Amniotic stem cell (primary cell): ENCODE measurements at places on chromosomes 2 and 18.

GRCh38 chr18:29629493-29630036 lies 1413.0 kb downstream of the DSC3 start:
- no peak for DNase-seq

DNA sequence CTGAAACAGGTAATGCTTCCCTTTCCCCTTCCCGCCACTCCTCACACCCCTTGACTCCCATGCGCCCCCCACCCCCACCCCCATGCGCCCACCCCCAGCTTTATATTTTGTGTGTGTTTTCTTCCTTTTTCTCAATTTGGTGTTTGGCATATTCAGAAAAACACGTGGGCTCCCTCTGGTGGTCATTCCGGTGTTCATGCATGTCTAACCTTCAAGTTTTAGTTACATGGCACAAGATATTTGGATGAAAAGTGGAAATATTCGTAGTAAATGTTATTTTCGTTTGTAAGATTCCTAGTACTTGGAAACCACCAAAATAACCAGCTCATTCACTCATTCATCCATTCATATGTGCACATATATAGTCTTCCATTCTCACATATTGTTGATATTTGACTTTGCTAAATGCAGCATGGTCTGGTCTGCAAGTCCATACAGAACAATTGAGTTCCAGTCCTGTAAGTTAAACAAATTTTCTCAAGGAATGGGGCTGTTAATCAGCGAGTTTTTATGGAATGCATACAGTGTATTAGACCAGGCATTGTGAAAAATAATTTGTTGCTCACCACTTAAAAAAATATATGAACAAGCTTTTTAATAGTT lies 143.6 kb upstream of the MAP3K20 start:
- DNase-seq = peak; percentile 52

DNA sequence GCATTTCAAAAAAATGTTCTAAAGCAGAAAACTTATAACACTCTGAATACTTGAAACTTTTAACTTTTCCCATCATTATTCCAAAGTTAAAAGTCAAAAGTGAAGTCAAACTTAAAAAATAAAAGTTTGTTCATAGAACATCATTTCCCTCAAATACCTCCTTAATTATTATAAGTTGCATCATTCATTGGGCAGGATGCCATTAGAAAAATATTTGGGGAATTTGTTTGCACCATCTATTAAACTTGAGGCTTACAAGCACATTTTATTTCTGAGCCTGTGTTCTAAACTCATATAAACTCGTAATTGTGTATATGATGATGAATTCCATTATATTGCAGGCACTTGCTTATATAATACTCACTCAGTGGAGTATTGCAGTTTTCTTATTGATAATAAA lies 588.0 kb upstream of the NRXN1 start:
- no peak for DNase-seq

DNA sequence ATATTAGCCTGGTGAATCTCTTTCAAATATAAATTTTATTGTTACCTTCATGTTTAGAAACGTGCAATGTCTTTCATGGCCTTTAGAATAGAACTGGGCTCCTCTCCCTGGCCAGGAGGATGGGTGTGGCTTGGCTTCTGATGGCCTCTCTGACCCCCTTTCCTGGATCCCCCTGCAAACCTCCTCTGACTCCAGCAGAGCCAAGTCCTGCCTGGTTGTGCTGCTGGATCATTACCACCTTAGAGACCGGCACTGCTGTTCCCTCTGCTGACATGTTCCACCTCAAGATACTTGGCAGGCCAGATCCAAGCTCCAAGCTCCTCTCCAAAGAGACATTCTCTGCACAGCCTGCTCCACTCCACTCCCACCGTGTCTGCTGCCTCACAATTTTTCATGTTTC lies 823.8 kb upstream of the HS6ST1 start:
- no peak for DNase-seq

DNA sequence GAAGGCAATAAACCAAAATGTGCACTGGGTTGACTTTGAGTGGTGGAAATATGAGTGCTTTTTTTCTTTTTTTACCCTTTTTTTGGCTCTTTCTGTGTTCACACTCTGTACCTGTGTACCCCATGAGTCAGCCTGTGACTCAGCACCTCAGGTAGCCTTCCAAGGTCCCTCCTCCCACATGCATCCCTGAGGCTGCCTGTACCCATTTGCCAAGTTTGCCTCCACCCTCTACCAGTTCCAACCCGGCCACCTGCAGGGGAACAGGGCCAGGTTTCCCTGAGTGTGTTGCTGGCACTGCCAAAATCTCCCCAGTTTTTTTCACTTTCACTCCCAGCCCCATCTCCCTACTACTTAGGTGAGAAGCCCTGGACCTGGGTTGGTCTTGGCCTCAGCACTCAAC lies 14.0 kb downstream of the CXCR1 start:
- no peak for DNase-seq

DNA sequence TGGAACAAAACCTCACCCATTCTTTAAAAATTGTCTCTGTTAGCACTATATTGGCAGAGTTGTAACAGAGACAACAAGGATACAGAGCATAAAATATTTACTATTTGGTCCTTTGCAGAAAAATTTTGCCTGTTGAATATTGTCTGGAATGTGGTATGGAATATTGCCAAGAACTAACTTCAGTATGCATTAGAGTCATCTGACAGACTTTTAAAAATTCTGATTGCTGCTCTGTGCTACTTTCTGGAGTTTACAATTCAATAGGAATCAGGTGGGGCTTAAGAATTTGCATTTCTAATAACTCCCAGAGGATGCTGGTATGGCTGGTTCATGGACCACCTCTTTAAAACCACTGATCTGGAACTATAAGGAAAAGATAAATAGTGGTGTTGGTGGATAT lies 32.8 kb upstream of the NYAP2 start:
- DNase-seq = no peak

DNA sequence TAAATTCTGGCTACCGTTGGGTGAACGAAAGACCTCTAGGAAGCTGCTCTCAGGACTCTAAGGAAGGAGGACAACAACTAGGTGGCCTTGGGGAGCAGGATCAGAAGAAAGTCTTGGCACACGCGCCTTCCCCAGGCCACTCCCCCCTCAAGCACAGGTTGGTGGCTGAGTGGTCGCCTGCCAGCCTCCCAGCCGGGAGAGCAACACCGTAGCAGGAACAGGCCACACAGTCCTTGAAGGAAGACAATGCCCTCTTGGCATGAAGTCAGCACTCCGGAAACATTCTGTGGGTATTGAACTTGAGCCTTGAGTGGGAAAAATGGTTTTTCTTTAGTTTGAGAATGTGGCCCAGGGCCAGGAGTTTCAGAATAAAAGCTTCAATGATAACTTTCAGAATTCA lies 87.4 kb upstream of the AGAP1 start:
- DNase-seq = no peak

GRCh38 chr2:191481305-191482070 lies 196.4 kb upstream of the NABP1 start:
- no peak for DNase-seq

GRCh38 chr18:59377613-59378337 lies 18.7 kb upstream of the LMAN1 start:
- DNase-seq = no peak

- no peak for DNase-seq
These were observed 43.0 kb downstream of the OSGEPL1 start for GRCh38 chr2:189719571-189719970.

DNA sequence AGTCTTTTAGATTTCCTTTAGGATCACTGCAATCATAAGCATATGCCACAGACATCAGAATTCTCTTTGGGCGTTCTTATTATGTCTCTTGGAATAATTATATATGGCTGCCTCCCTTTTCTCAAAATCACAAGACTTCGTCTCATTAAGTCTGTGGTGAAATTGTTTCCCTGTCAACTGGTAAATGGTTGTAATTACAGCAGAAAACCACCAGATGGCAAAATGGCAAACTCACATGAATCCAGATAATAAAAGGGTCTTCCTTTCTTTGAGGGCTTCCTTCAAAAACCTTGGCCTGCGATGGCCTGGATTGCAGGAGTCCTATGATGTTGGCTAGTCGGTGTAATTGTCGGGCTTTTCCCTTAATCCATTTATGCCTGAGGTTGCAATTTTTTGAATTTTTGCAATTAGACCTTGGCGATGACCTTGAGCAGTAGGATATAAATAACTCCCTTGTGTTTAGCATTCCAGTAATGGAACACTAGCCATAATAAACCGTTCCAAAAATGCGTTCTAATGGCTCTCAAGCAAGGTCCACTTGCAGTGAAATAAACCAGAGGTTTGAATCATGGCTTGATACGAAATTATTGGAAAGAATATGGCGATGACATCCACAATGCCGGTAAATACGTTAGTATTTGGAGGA lies 656.4 kb downstream of the MBD2 start:
- no peak for DNase-seq

GRCh38 chr18:21701621-21702020 lies 3.0 kb downstream of the ABHD3 start:
- no peak for DNase-seq

GRCh38 chr2:27323596-27324285 lies 844 bp upstream of the MPV17 start:
- DNase-seq = no peak

DNA sequence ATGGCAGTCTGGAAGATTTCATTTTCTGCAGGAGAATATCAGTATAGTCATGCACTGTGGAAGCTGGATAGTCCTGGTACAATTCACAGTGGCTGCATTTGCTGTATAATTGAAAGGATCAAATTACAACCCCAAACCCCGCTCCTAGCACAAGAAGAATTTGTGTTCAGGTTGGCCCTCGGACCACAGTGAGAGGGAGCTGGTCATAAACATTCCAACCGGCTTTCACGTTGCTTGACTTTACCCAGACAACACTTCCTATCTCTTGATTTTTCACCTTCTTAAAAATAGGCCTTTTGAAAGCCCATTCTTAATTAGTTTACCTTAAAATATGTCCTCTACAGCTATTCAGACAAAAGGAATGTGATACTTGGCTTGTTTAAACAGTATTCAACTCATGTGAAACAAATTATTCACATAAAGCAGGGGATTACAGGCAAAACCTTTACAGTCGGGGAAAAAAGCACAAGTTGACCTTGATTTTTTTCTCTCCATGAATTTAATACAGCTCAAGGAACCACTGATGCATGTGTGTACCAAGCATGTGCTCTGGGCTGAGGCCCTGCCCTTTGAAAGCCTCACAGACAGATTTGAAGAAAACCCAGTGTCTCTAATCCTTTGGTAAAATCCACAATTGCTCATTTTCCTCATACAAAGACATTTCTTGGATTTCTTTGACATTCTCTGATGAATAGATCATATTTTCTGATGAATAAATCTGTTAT lies 143.0 kb upstream of the SOX11 start:
- DNase-seq = no peak

DNA sequence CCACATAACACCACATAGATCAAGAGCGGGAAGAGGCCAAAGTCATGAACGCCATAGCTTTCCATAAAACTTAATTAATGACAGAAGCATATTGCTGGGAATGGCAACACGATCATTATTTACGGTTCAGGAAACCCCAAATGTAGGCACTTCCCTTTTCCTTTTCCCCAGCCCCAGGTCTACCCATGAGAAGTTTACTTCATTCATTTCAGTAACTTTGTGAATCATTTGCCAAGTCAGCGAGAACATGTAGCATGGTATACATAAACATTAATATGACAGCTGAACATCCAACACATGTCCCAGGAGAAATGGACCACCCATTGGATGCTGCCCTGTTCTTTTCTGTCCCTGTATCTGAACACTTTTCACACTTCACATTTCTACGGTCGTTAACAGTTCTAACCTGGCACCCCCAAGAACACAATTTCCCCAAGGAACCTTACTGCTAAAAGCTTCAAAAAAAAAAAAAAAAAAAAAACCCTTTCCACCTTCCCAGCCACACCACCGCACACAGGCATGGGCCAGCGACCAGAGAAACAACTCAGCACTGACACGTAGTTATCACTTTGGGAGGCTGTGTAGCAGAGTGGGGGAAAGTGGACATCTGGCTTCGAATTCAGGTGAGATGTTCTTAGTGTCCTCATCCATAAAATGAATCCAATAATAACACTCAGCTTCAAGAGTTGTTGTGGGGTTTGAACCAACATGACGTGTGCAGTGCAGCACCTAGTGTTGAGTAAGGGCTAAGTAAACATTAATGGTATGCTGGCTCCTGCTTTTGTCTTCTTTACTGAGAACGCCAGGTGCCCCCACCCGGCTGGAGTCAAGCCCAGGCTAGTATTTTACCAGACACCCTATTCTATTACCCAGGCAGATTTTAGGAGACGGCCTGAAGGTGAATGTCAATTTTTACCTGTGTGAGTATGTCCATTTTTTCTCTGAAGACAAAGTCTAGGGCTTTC lies 371.5 kb downstream of the LNPK start:
- DNase-seq = no peak

GRCh38 chr2:10368491-10369231 lies 66.0 kb downstream of the HPCAL1 start:
- no peak for DNase-seq

- DNase-seq = no peak
These were observed 309.6 kb upstream of the CNTNAP5 start for GRCh38 chr2:123715467-123715982.

GRCh38 chr2:19609266-19609665 lies 250.8 kb upstream of the OSR1 start:
- no peak for DNase-seq

DNA sequence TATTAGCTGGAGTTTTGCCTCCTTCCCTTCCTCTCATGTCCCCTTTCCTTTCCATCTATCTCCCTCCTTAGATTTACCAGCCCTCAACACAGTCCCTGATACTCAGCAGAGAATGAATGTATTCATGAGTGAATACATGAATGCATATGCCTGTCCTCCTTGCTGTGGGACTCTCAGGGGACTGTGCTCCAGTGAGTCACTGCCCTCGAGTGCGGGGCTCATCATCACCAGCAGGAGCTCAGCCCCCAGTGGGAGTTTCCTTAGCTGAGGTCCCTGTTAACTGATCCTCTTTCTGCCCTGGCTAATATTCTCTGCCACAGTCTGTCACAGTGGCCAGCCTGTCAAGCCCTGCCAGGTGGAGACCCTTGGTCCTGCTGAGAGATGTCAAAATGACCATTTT lies 104.9 kb upstream of the LHCGR start:
- DNase-seq = no peak

- DNase-seq = no peak
These were observed 146.5 kb downstream of the TWIST2 start for GRCh38 chr2:238994432-238994831.

- DNase-seq = no peak
These were observed 21.4 kb upstream of the CCBE1 start for GRCh38 chr18:59718464-59719157.
